ENCODE measurements at places on chromosomes 7 and 10. TPM values are rescaled to one million over a fixed set of nuclear protein-coding genes. Genes with fewer than 3 reads are reported as not detected.

DNA sequence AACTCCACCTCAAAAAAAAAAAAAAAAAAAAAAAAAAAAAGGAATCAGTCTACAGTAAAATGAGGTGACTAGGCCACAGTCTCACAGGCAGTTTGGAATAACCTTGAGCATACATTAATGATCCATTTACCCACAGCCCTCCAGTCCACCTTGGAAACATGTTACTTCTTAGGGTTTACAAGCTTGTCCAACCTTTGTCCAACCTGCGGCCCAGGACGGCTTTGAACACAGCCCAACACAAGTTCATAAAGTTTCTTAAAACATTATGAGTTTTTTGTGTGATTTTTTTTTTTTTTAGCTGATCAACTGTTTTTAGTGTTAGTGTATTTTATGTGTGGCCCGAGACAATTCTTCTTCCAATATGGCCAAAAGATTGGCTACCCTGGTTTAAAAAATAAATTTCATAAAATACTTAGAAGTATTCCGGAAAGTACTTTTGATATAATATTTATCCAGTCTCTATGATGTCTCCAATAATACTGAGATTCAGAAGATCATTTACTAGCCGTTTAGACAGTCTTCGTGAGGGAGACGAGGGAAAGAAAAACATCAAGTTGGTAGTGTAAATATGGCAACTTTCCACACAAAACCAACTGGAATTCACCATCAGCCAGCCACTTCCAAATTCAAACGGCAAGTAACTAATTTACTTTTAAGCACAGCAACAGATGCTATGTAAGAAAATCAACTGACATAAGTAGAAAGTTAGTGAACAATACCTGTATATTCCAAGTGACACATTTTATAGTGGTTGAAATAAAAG lies 9.9 kb downstream of the BAZ1B start:
- H3K27me3 ChIP-seq: no peaks in the 10 kb centered on the region
- H3K36me3 ChIP-seq: peaks cover 68% of the 10 kb centered on the region
- no peaks in the 10 kb centered on the region for H3K4me1 ChIP-seq
- DNase-seq: no peak

Gene CYP2C18
- total RNA-seq: not detected

- peaks cover 5% of the 10 kb centered on the region for H3K4me1 ChIP-seq
- no peak overlapping the region for H3K27ac ChIP-seq
- no peaks in the 10 kb centered on the region for H3K27me3 ChIP-seq
- DNase-seq: no peak
Observed at GRCh38 chr7:36062154-36062815, 90.8 kb upstream of the EEPD1 start.

GRCh38 chr7:50166997-50167965 lies 74.2 kb upstream of the ZPBP start:
- no peaks in the 10 kb centered on the region for H3K4me1 ChIP-seq
- no peaks in the 10 kb centered on the region for H3K36me3 ChIP-seq
- no peaks in the 10 kb centered on the region for H3K27me3 ChIP-seq
- no peak for DNase-seq
- H3K4me3 ChIP-seq: no peak overlapping the region

Gene DYNC1I1
- 42.6 TPM for total RNA-seq

DNA sequence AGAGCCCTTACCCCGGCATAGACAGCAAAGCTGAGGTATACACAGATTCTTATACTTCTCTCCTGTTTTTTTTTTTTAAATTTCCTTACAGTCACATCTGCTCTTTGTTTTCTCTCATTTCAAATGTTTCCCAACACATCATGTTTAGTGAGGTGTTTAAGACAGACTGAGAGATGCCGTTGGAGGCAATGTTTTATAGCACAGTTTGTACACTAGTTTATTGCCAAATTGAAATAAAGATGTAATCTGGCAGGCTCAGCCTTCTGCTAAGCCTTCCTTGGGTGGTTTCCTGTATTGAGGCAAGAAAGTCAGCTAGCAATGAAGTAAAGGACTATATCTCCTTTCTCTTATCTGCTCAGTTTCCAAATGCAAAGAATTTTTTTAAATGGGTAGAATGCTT lies 393.4 kb downstream of the SORCS1 start:
- no peaks in the 10 kb centered on the region for H3K27me3 ChIP-seq
- no peak overlapping the region for H3K27ac ChIP-seq
- no peaks in the 10 kb centered on the region for H3K4me1 ChIP-seq
- DNase-seq: no peak

Gene CLEC5A
- total RNA-seq: 0.17 TPM

- H3K27me3 ChIP-seq: no peaks in the 10 kb centered on the region
- peak; percentile 87 for DNase-seq
Observed at GRCh38 chr7:47482013-47482875, 99.7 kb downstream of the TNS3 start.

DNA sequence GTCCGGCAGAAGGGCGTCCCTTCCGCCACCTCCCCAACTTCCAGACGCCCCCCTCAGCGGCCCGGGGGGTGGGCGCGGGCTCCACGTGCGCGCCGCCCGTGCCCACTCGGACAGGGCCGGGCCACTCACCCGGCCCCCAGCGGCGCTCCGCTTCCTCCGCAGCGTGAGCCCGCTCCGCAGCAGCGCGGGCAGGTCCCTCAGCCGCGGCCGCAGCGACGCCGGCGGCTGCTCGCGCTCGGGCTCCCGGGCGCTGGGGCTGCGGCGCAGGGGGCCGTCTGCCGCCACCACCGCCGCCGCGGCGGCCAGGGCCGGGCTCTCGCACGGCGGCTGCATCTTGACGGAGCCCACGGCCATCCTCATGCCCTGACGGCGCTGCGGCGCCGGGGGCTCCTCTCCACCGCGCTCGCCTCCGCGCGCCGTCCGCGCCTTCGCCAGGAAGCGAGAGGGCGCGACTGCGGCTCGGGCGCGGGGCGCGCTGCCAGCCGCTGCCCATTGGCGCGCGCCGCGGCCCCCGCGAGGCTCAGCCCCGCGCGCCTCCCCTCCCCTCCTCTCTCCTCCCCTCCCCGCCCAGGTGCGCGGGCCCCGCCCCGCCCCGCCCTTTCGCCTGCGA lies at the start of gene RAPGEF5:
Gene RAPGEF5 (minus strand): TSS at position 454 of the 610 bp plus-strand sequence. CDS start 94 bp downstream, at position 360.
- H3K4me3 ChIP-seq: no peak within 1 kb of the TSS
- peaks cover 14% of the 10 kb centered on the region for H3K27me3 ChIP-seq
- H3K4me1 ChIP-seq: peaks cover 3% of the 10 kb centered on the region
- no peak for DNase-seq
- no peak within 1 kb of the TSS for H3K27ac ChIP-seq

- DNase-seq: no peak
- H3K4me1 ChIP-seq: no peaks in the 10 kb centered on the region
- no peak overlapping the region for H3K4me3 ChIP-seq
- H3K36me3 ChIP-seq: no peaks in the 10 kb centered on the region
- H3K27ac ChIP-seq: no peak overlapping the region
Observed at GRCh38 chr10:124130198-124130900, 37.0 kb upstream of the CHST15 start.

Gene WASHC2A
- total RNA-seq: 46.6 TPM

DNA sequence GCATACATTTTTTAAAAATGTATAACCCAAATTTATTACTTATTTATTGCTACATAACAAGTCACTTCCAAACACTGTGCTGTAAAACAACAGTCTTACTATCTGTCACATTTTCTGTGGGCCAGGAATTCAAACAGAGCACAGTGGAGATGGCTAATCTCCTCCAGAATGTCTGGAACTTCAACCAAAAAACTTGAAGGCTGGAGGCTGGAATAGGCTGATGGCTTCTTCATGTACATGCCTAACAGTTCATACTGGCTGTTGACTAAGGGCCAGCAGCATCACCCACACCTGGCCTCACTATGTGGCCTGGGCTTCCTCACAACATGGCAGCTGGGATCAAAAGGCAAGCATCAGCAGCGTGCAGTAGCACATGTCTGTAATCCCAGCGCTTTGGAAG lies 92.4 kb upstream of the KMT2E start:
- no peaks in the 10 kb centered on the region for H3K27me3 ChIP-seq
- H3K4me1 ChIP-seq: no peaks in the 10 kb centered on the region
- H3K27ac ChIP-seq: no peak overlapping the region
- no peak for DNase-seq
- no peak overlapping the region for H3K4me3 ChIP-seq

GRCh38 chr10:88953662-88954061 lies 1.1 kb upstream of the ACTA2 start:
- H3K27ac ChIP-seq: peak overlapping the region; percentile 45
- no peaks in the 10 kb centered on the region for H3K36me3 ChIP-seq
- no peak overlapping the region for H3K4me3 ChIP-seq
- peaks cover 15% of the 10 kb centered on the region for H3K4me1 ChIP-seq

GRCh38 chr7:70630818-70631457 lies 501.0 kb upstream of the GALNT17 start:
- H3K27ac ChIP-seq: no peak overlapping the region
- no peaks in the 10 kb centered on the region for H3K27me3 ChIP-seq
- no peak for DNase-seq
- H3K4me3 ChIP-seq: no peak overlapping the region
- H3K4me1 ChIP-seq: no peaks in the 10 kb centered on the region
- H3K36me3 ChIP-seq: no peaks in the 10 kb centered on the region

Gene MACROH2A2
- total RNA-seq: 2.4 TPM

DNA sequence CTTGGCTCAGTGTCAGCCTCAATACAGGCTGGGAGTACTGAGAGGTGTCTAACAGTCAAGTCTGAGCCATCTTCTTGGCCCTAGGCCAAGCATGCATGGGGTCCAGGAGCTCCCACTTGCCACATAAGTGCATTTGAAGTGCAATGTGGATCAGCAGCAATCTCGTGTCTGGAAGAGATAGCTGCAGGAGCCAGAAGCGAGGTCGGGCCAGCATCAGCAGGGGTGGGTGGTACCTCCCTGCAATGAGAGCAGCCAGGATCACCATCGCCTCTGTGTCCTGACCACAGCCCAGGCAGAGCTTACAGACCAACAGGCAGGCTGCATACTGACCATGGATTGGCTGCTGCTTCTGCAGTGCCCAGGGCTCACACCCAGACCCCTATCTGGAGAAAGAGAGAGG lies 83.0 kb upstream of the CXCL12 start:
- no peaks in the 10 kb centered on the region for H3K4me1 ChIP-seq
- no peak overlapping the region for H3K4me3 ChIP-seq
- H3K27me3 ChIP-seq: no peaks in the 10 kb centered on the region
- no peaks in the 10 kb centered on the region for H3K36me3 ChIP-seq
- H3K27ac ChIP-seq: no peak overlapping the region

Gene FAM25A
- total RNA-seq: not detected

- DNase-seq: peak; percentile 65
- no peak overlapping the region for H3K4me3 ChIP-seq
- no peaks in the 10 kb centered on the region for H3K4me1 ChIP-seq
- no peaks in the 10 kb centered on the region for H3K36me3 ChIP-seq
- no peaks in the 10 kb centered on the region for H3K27me3 ChIP-seq
Observed at GRCh38 chr7:94888551-94888950, 18.8 kb upstream of the PPP1R9A start.

Gene CEP41
- 12.5 TPM for total RNA-seq

DNA sequence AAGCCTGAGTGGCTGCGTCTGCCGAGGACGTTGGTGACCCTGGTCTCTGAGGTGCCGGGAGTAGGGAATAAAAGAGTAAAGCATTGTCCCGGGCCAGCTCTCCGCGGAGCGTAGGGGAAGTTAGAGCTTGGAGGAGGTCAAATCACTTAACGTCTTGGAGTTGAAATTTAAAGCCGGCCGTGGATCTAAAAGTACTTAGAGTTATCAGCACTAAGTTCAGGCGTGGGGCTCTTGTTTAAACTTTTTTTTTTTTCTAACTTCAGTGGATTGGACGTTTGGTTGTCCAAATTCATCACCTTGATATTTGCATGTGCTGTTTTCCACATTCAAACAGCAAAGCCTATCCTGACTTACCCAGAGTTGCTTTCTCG lies 700 bp downstream of the NIPSNAP2 start:
- peak overlapping the region; percentile 23 for H3K4me3 ChIP-seq
- peaks cover 19% of the 10 kb centered on the region for H3K4me1 ChIP-seq
- peak overlapping the region; percentile 96 for H3K27ac ChIP-seq
- no peaks in the 10 kb centered on the region for H3K27me3 ChIP-seq

- H3K36me3 ChIP-seq: no peaks in the 10 kb centered on the region
- H3K4me1 ChIP-seq: peaks cover 29% of the 10 kb centered on the region
- H3K27me3 ChIP-seq: no peaks in the 10 kb centered on the region
Observed at GRCh38 chr10:77531441-77532001, 106.1 kb downstream of the KCNMA1 start.

DNA sequence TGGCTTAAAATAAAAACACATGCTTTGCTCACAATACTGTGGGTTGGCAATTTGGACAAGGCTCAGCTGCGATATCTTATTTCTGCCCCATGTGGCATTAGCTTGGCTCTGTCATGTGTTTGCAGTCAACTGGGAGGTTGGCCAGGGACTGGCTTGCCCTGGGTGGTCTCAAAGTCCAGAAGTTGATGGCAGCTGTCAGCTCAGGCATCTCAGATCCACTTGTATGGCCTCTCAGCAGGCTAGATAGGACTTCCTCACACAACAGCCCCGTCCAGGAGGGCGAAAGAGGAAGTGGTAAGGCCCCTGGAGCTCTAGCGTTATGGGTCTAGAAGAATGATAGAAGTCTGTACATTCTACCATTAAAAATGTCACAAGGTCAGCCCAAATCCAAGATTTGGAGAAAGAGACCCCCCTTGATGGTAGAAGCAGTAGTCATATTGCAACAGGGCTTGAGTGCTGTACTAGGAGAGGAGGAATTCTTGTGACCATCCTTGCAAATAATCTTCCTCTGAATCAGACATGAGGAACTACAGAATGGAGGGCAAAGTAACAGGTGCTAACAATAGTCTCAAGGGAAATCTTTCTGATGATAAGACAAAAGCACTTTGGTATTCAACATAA lies 166.2 kb downstream of the FAM107B start:
- H3K4me1 ChIP-seq: peaks cover 19% of the 10 kb centered on the region
- H3K4me3 ChIP-seq: no peak overlapping the region
- no peaks in the 10 kb centered on the region for H3K27me3 ChIP-seq
- no peak for DNase-seq

DNA sequence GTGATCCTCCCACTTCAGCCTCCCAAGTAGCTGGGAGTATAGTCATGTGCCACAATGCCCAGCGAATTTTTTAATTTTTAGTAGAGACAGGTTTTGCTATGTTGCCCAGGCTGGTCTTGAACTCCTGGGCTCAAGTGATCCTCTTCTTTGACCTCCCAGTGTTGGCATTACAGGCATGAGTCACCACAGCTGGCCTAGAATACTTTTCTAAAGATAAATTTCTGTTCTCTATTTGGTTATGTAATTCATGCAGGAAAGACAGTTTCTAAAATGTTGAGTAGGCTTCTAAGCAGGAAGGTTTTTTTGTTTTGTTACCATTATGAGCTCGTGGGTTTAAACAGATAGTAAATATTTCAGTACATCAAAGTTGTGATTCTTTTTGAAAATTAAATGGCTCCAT lies 5.0 kb downstream of the RBAK start:
- H3K4me3 ChIP-seq: no peak overlapping the region
- no peak for DNase-seq
- H3K27ac ChIP-seq: no peak overlapping the region
- no peaks in the 10 kb centered on the region for H3K27me3 ChIP-seq
- no peaks in the 10 kb centered on the region for H3K36me3 ChIP-seq
- peaks cover 4% of the 10 kb centered on the region for H3K4me1 ChIP-seq

GRCh38 chr7:55465691-55466090 lies 100.6 kb downstream of the LANCL2 start:
- H3K36me3 ChIP-seq: no peaks in the 10 kb centered on the region
- DNase-seq: no peak
- no peaks in the 10 kb centered on the region for H3K4me1 ChIP-seq

Gene MCM10
- total RNA-seq: 6.6 TPM
